Activated CD8-positive, alpha-beta memory T cell treated with anti-CD3 and anti-CD28 coated beads, Interleukin-2, amount 10 ng/mL, durations not matched to agents 7 days and 5 days (primary cell): ENCODE measurements at places on chromosomes 5 and 9. TPM values are rescaled to one million over a fixed set of nuclear protein-coding genes. Genes with fewer than 3 reads are reported as not detected.
A peak's percentile ranks its signal among the peaks of the same experiment; 100 is the strongest.

Gene COL23A1
- total RNA-seq, result 0.19 TPM

DNA sequence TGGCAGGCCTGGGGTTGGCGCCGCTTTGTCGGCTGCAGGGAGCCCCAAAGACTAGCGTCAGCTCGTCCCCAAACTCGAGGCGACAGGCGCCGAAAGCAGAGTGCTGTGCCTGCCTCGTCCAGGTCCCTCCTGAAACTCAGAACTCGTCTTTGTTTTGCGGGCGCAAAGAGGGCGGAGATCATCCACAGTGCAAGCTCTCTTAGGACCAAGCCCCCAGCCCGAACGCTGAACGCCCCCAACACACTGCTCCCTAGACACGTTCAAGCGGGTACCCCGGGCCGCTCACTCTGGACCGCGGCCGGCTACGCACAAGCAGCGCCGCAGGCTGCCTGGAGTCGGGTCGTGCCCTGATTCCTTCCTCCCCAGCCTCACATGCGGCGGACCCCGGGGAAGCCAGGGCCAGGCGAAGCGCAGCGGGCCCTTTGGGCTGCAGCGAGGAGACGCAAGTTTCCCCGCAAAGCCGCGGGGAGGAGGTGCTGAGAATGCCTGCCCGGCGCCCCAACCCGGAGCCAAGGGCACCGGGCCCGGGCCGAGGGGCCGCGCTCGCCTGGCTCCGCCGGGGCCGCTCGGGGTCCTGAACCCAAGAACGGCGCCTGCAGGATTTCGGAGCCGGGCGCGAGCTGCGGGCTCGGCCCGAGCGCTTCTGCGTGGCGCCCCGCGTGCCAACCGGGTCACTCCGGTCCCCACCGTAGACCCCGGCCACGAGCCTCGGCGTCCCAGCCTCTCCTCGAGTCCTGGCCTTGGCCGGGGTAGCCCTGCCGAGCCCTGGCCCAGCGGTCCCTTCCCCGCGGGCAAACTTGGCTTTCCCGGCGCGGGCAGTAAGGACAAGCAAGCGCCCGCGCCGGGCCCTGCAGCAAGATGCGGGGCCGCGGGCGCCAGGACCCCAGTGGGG lies 738 bp downstream of the FSTL4 start:
- no peak overlapping the region for H3K27ac ChIP-seq
- no peaks in the 10 kb centered on the region for H3K36me3 ChIP-seq
- peak overlapping the region; percentile 15 for H3K4me3 ChIP-seq
- H3K27me3 ChIP-seq, result peaks cover 72% of the 10 kb centered on the region
- no peak for DNase-seq

Gene VCAN
- total RNA-seq, result 0.45 TPM

Gene NME5
- not detected for total RNA-seq

DNA sequence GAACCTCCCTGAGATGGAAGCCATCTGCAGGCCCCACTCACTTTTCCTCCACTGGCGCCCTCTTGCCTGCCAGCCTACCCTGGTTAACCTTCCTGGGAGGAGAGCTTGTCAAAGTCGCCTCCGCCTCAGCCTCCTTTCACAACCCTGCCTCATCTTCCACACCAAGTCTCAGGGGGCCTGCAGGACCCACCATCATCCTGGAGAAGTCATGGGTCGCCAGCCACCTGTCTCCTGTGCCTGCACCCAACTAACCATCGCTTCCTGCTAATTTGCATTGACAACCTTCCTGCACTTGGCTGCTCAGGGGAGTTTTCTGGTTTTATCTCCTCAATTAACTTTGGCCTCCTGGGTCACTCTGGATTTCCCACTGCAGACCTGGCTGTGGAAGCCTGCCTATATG lies 52.8 kb upstream of the GRHPR start:
- no peaks in the 10 kb centered on the region for H3K36me3 ChIP-seq
- H3K27me3 ChIP-seq, result no peaks in the 10 kb centered on the region
- peaks cover 10% of the 10 kb centered on the region for H3K4me1 ChIP-seq
- H3K27ac ChIP-seq, result no peak overlapping the region

Gene ALG2
- 20.2 TPM for total RNA-seq

Gene F12
- total RNA-seq, result 2.2 TPM

DNA sequence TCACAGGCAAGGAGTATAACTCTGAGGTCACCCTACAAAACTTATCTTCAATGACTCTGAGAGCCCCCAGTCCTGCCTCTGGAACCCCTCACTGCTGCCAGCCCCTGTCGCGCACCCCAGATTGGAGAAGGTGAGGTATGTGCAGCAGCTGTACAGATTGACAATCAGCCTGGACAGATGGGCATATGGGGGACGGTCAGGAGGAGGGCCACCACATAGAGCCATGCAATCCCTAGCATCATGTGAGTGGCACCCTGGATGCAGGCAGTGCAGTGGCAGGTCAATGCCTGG lies 90.1 kb downstream of the LMX1B start:
- peaks cover 35% of the 10 kb centered on the region for H3K27me3 ChIP-seq
- H3K36me3 ChIP-seq, result no peaks in the 10 kb centered on the region
- H3K4me3 ChIP-seq, result no peak overlapping the region

DNA sequence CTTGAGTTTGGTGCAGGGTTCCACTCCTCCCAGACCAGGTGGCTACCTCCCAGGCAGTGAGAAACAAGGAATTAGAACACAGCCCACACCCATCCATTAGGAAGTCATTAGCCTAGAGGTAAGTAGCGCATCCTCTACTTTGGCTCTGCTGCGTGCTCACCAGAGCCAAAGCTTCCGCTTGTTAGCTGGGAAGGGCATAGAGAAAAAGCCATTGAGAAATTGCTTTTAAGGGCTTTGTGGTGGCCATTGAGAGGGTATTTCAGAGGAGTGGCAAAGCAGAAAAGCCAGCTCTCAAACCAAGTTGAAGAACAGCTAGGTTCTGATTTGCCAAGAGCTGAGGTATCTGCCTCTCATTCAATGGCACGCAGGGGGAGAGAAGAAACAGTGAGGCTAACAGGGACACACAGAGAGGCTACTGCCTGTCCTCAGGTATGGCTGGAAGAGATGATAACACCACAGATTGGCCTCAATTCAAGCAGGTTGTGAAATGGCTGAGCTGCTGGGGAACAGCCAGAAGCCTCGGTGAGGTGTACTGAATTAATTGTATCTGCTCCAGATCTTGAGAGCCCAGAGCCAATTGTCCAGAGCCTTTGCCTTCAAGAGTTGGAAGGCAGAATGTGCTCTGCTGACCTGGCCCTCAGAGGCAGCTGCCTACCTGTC lies 119.4 kb downstream of the NTRK2 start:
- H3K4me3 ChIP-seq, result no peak overlapping the region
- H3K27me3 ChIP-seq, result peaks cover 8% of the 10 kb centered on the region
- no peaks in the 10 kb centered on the region for H3K36me3 ChIP-seq
- DNase-seq, result no peak
- H3K4me1 ChIP-seq, result no peaks in the 10 kb centered on the region

DNA sequence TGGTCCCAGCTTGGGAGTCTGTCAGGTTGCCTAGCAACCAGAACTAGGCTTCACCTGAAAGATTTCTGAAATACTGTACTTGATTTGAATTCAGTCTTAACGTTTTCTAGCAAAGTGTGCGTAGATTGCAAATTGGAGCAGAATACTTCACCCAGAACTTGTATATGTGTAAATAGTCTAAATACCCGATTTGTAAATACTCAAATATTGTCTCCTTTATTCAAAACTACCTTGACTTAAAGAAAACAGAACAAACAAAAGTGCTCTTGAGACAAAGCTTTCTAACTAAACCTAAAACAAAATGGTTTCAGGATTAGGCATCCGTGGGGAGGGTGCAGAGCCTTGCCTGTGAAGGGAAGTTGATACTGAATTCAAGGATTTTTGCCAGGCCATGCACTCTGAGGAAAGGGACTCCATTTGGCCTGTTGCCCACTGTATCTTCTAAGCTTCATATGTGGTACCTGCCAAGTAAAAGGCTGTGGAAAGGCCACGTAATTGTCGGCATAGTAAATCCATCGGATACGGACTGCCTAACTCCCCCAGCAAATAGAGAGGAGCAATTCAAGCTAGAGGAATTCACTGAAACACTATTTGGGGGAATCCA lies 744 bp upstream of the HMGCS1 start:
- no peaks in the 10 kb centered on the region for H3K27me3 ChIP-seq
- no peak for DNase-seq
- peaks cover 59% of the 10 kb centered on the region for H3K4me1 ChIP-seq
- peak overlapping the region; percentile 96 for H3K27ac ChIP-seq

- no peaks in the 10 kb centered on the region for H3K27me3 ChIP-seq
- no peak overlapping the region for H3K27ac ChIP-seq
- no peaks in the 10 kb centered on the region for H3K4me1 ChIP-seq
Measured at GRCh38 chr9:124306098-124306735, 48.5 kb downstream of the NEK6 start.

Gene PNPLA7
- 3.2 TPM for total RNA-seq

DNA sequence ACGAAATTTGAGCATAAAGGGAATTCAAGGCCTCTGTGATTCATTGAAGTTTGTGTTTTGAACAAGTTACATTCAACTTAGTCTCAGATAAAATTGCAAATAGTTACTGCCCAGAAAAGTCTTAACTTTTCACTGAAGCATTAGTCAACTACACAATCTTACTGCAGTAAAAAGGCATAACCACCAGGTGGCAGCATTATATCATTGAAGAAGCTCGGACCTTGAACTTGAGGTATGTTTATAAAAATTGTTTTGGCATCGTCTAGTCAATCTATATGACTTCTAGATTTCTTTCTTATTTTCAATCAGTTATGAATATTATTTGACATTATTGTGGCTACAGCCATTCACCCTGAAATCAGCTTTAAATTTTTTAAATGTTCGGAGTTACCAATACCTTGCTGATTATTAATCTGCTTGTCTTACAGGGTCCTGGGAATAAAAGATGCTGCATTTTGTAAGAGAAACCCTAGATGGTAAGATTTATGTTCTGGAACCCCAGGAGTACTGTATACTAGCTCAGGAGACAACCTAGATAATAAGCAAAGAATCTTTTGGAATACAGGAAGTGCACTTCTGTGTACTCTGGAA lies 83.9 kb upstream of the GRAMD2B start:
- H3K27me3 ChIP-seq, result peaks cover 16% of the 10 kb centered on the region
- no peak overlapping the region for H3K4me3 ChIP-seq
- H3K36me3 ChIP-seq, result no peaks in the 10 kb centered on the region
- no peak overlapping the region for H3K27ac ChIP-seq
- DNase-seq, result peak; percentile 50

Gene SMIM33
- 0.26 TPM for total RNA-seq

- DNase-seq, result no peak
- no peaks in the 10 kb centered on the region for H3K36me3 ChIP-seq
- H3K27me3 ChIP-seq, result peaks cover 4% of the 10 kb centered on the region
- no peak overlapping the region for H3K27ac ChIP-seq
- H3K4me1 ChIP-seq, result no peaks in the 10 kb centered on the region
Measured at GRCh38 chr5:159231167-159231566, 21.8 kb upstream of the RNF145 start.

DNA sequence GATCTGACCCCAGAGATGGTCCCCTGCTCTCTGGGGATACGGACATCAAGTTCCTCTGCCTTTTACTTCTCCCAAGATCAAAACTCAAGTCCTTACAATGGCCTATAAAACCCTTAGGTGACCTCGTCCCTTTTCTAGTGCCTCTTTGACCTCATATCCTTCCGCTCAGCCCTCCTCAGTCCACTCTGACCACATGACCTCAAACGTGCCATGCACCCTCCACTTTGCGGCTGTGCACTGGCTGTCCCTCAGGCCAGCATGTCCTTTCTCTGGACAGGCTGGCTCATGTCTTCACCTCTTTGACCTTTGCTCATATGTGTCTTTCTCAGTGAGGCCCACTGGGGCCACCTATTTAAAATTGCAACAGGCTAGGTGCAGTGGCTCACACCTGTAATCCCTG lies 14.7 kb downstream of the TRMO start:
- no peak for DNase-seq
- no peaks in the 10 kb centered on the region for H3K27me3 ChIP-seq
- H3K4me1 ChIP-seq, result peaks cover 55% of the 10 kb centered on the region
- H3K4me3 ChIP-seq, result no peak overlapping the region
- peaks cover 38% of the 10 kb centered on the region for H3K36me3 ChIP-seq

DNA sequence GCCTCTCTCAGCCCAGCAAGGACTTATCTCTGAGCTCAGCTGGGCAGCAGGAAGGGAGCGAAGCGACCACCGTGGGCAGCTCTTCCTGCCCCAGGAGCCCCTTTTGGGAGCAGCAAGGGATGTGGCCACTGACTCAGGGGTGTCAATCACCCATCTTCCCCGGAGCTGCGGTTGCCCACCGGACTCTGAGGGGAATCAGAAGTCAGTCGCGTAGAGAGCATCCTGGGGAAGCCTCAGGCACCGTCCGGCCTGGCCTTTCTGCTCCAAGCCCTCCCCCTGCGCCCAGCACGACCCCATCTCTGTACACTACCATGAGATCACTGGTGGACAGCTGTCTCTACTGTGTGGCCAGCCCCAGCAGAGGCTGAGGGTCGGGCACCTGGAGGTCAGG lies 24.6 kb downstream of the GFI1B start:
- H3K27me3 ChIP-seq, result peaks cover 50% of the 10 kb centered on the region
- no peak overlapping the region for H3K4me3 ChIP-seq
- DNase-seq, result no peak
- no peaks in the 10 kb centered on the region for H3K36me3 ChIP-seq

Gene HMCN2
- not detected for total RNA-seq

- H3K27ac ChIP-seq, result peak overlapping the region; percentile 88
- H3K27me3 ChIP-seq, result no peaks in the 10 kb centered on the region
- H3K4me1 ChIP-seq, result peaks cover 52% of the 10 kb centered on the region
- DNase-seq, result peak; percentile 90
- H3K36me3 ChIP-seq, result peaks cover 51% of the 10 kb centered on the region
Measured at GRCh38 chr9:131635285-131635684, 90.0 kb downstream of the PRRT1B start.

Gene SOWAHA
- not detected for total RNA-seq

Gene IL3
- total RNA-seq, result 1.5 TPM

- no peak overlapping the region for H3K4me3 ChIP-seq
- H3K4me1 ChIP-seq, result peaks cover 12% of the 10 kb centered on the region
- DNase-seq, result peak; percentile 92
Measured at GRCh38 chr5:176619203-176619568, 9.2 kb upstream of the GPRIN1 start.

GRCh38 chr5:160629003-160629402 lies 207.3 kb downstream of the PTTG1 start:
- peaks cover 14% of the 10 kb centered on the region for H3K27me3 ChIP-seq
- H3K36me3 ChIP-seq, result no peaks in the 10 kb centered on the region
- no peak overlapping the region for H3K27ac ChIP-seq
- DNase-seq, result no peak
- no peaks in the 10 kb centered on the region for H3K4me1 ChIP-seq
- H3K4me3 ChIP-seq, result no peak overlapping the region

- peaks cover 6% of the 10 kb centered on the region for H3K36me3 ChIP-seq
- DNase-seq, result no peak
- peaks cover 31% of the 10 kb centered on the region for H3K4me1 ChIP-seq
- no peak overlapping the region for H3K4me3 ChIP-seq
Measured at GRCh38 chr9:92707530-92707929, 37.6 kb upstream of the IPPK start.

Gene SVEP1
- not detected for total RNA-seq
